ENCODE measurements at places on chromosomes 6 and 20. TPM values are rescaled to one million over a fixed set of nuclear protein-coding genes. Genes with fewer than 3 reads are reported as not detected.

DNA sequence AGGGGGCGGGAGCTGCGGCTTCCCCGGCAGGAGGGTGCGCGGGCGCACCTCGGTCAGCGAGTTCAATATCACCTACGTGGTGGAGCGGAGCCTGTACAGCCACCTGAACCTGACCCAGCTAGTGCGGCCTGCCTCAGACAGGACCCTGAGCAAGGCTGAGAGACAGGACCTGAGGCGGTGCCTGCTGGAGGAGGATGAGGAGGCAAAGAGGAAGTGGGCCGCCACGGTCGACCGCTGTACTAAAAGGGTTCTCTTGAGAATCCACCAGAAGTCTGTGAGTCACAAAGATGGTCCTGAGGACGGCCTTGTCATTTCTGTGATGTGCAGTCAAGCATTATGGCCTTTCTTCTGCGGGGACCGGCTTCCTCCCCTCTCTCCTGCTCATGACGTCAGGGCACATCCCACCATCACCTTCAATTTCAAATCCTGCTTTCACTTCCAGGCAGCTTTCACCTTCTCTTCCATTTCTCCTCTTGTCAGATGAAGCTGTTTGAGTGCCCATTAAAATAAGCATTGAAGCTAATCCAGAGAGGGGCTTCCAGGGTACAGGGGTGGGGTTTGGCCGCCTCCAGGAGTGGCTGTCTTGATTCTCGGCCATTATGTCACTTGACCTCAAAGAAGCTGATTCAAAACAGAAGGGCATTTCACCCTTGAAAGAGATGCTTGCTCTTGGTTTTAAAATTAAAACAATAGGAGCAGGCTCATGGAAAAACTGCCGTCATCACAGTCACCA is 177.6 kb downstream of the SASH1 start:
- no peak overlapping the region for H3K4me3 ChIP-seq
- no peak for DNase-seq
- H3K4me1 ChIP-seq: peaks cover 40% of the 10 kb centered on the region
- H3K27me3 ChIP-seq: no peaks in the 10 kb centered on the region

DNA sequence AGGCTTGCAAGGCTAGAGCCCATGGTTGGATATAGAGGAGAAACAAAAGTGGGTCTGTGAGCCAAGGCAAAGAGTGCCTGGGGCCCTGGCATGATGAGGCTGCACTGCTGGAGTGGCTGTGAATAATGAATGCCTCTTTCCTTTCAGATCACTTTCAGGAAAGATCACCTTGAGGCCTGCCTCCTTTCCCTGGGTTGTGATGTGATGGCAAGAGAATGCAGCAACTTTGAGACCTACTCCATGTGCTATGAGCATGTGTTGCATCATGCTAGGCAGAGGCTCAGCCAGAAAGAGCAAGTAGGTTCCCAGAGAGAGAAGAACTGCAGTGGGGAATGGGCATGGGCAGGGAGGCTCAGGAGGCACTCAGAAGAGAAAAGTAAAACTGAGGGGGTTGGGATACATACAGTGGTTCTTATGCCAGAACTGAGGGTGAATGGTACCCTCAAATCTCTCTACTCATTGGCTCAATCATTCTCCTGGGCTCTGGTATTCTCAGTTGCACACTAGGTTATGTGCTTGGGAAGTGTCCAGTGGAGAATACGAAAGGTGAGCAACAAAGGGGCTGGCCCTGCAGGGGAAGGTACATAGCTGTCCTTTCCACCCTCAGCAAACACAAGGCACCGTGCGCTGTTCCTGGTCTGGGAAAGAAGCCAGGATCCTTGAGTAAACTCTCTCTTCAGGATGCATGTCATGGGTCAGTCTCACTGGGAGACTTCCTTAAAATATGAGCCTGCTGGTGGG is 45.9 kb downstream of the CD164 start:
- H3K4me1 ChIP-seq: no peaks in the 10 kb centered on the region
- no peak overlapping the region for H3K4me3 ChIP-seq
- DNase-seq: no peak
- H3K27ac ChIP-seq: no peak overlapping the region

DNA sequence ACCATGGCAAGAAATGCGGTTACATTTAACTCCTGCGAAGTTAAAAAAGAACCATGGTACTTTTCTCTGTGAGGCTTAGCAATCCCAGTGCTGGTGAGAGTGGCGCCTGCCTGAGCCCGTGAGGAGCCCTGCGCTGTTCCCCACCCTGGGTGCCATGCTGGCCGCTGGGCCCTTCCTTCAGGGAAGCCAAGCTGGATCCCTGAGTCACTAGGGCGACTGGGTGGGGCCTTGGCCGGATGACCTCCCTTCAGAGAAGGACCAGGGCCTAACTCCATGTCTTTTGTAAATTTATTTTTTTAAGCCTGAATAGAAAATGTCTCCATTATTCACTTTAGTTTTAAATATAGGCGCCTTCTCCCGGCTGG is 209.1 kb downstream of the ERMARD start:
- H3K27me3 ChIP-seq: peaks cover 17% of the 10 kb centered on the region
- no peaks in the 10 kb centered on the region for H3K36me3 ChIP-seq
- H3K27ac ChIP-seq: no peak overlapping the region
- H3K4me3 ChIP-seq: no peak overlapping the region

POLH gene
- total RNA-seq: 4.9 TPM

SLC17A3 gene
- not detected for total RNA-seq

Data from sigmoid colon (tissue), 7 donors.